ENCODE measurements at places on chromosomes 7 and 10.

GRCh38 chr7:12923971-12924370, 236.5 kb downstream of the ARL4A start:
- no peak for DNase-seq

DNA sequence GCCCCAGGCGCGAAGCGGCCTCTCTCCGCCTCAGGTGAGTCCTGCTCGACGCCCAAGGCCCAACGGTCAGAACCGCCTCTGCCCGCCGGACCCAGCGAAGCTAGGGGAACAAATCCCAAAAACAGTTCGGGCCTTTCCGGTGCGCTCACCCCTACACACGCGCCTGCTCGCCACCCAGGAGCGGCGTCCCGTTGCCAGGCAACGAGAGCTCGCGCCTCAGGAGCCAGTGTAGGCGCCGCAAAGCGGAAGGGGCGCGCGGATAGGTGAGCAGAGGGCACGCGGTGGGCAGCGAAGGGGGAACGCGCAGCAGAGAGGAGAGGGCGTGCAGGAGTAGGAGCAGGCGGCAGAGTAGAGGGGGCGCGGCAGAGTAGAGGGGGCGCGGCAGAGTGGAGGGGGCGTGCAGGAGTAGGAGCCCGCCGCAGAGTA, at the start of the genes DYDC1 and DYDC2:
TSS of gene DYDC1 (minus strand) at position 193 of the 426 bp plus-strand sequence. CDS start 4,154 bp downstream, outside the sequence.
TSS of gene DYDC2 (plus strand) at position 219 of the 426 bp plus-strand sequence. CDS start 5,663 bp downstream, outside the sequence.
- DNase-seq = no peak

- DNase-seq = no peak
These were observed 31.2 kb upstream of the PLEKHA1 start for GRCh38 chr10:122343135-122343800.

- no peak for DNase-seq
These were observed 47.8 kb upstream of the FRMD4A start for GRCh38 chr10:14378387-14378960.
